ENCODE measurements at places on chromosomes 1 and 21.

- DNase-seq, result no peak
Observed at GRCh38 chr1:64896551-64896950, 69.8 kb downstream of the JAK1 start.

DNA sequence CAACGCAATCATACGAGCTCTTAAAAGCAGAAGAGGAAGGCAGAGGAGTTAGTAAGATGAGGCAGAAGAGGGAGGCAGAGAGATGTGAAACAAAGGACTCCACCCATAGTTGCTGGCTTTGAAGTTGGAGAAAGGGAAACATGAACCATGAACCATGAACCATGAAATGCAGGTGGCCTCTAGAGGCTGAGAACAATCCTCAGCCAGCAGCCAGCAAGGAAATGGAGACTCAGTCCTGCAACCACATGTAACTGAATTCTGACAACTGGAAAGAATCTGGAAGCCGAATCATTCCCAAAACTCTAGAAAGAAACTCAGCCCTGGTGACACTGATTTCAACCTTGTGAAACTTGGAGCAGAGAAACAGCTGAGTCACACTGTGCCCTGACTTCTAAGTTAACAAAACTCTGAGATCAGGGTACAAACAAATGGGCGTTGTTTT is 10.1 kb downstream of the DIPK1A start:
- peak; percentile 87 for DNase-seq

- DNase-seq, result no peak
Observed at GRCh38 chr1:27491748-27492700, 2.1 kb upstream of the WASF2 start.

DNA sequence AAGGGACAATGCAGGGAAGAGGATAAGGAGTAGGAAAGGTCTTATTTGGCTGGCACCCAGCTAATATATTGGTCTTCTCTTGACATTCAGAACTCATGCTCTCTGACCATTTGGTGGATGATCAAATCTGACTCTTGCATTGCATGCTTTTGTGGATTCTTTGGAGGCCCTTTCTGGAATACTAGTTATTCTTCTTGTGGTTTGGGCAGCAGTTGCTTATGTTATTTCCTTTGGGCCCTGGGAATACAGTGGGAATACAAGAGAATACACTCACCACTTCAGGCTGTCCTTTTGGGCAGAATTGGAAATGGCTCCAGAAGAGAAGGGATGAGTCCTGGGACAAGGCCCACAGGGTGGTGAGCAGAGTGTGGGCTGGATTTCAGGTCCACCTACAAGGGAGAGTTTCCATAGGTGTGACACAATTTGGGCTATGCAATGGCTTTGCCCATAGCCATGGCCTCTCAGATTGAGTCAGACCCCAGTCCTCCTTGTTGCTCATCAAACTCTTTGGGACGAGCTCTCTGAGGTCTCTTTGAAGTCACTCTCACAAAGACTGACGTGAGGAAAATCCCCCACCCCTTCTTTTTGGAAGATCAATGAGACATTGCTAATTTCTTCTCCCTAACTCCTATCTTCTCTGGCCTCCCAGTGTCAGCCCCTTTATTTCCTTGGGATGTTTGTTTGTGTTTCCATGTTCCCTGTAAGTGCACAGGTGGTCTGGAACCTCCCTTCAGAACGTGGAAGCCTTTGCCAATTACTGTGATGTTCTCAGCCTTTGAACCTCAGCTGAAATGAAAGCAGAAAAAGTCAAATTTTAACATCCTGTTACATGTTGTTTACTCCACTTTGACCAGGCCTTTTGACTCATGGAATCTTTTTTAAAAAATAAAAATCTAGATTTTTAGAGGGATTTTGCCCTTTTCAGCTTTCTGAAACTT is 19.4 kb downstream of the HSD11B1 start:
- DNase-seq, result peak; percentile 18

- no peak for DNase-seq
Observed at GRCh38 chr1:228691211-228691610, 44.1 kb upstream of the RHOU start.

DNA sequence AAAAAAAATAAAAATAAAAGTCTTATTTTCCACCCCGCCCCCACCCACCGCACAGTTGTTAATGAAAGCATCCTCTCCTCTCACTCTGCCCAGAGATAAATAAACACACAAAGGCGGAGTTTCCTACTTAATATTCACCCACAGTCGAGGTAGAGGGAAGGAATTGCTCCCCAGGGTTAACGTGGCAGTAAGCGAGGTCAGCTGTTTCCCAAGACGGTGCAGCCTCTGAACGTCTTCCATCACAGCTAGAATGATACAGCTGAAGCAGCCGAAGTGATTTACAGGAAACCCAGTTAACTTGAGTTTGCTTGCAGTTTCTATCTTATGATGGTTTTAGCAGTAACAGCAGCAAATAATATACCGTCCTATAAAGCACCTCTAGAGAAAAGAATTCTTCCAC is 283.9 kb downstream of the PBX1 start:
- peak; percentile 12 for DNase-seq

- DNase-seq, result no peak
Observed at GRCh38 chr1:7389906-7390603, 381.0 kb upstream of the VAMP3 start.

Data from fibroblast of mammary gland (primary cell).